ENCODE measurements at places on chromosomes 12 and 14. TPM values are rescaled to one million over a fixed set of nuclear protein-coding genes. Genes with fewer than 3 reads are reported as not detected.

DNA sequence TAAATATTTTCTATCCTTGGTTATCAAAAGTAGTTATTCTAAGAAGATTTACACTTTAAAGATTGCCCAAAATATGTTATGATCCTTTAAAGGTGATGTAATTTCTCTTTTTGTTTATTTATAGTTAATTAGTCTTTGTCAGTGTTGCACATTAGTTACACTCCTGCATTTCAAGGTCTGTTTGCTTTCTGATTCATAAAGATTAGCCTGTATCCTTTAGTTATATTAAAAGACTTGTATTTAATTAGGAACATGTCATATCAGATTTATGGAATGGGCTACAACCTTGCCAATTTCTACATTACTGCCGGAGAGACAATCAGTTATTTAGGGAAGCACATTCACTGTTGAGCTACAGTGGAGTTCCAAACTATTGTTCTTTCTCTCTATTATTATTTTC lies 3.5 kb downstream of the EPYC start:
- no peak for DNase-seq

LRFN5 gene
- total RNA-seq = not detected

GRCh38 chr12:93226361-93226760 lies 151.4 kb upstream of the NUDT4 start:
- DNase-seq = peak; percentile 18

DNA sequence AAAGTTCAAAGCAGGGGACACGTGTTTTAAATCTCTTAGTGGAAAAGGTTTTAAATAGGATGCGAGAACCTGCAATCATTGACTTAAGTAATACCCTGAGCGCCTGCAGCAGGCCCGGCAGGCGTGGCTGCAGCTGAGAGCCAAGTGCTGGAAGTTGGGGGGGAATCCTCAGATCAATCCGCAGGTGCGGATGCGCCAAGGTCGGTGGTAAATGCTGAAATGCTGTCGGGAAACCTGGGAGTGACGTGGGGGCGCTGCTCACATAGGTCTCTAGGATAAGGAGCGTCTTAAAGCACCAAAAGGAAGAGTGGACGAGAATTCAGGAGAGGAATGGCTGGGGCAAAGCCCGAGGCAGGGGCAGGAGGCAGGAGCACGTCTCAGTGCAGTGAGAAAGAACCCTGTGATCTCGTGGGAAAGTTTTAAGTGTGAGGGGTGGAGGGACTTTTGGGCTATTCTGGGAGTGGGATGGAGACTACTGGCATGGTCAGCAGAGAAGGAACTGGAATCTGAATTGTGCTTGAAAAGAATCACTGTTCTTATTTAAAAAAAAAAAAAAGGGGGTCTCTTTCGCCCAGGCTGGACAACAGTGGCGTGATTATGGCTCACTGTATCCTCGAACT lies 883 bp upstream of the CDCA4 start:
- peak; percentile 50 for DNase-seq

RFX4 gene
- not detected for total RNA-seq

- DNase-seq = peak; percentile 24
These were observed 9.6 kb downstream of the PTPN6 start for GRCh38 chr12:6960593-6961277.

- no peak for DNase-seq
These were observed 63.7 kb downstream of the ZNF664 start for GRCh38 chr12:124036657-124037109.
